ENCODE measurements at places on chromosomes 1 and 21. TPM values are rescaled to one million over a fixed set of nuclear protein-coding genes. Genes with fewer than 3 reads are reported as not detected.

GRCh38 chr1:22184892-22185612 lies 42.2 kb upstream of the WNT4 start:
- H3K27ac ChIP-seq = no peak overlapping the region
- no peaks in the 10 kb centered on the region for H3K36me3 ChIP-seq
- no peak overlapping the region for H3K4me3 ChIP-seq
- peak; percentile 92 for DNase-seq
- no peaks in the 10 kb centered on the region for H3K27me3 ChIP-seq

DNA sequence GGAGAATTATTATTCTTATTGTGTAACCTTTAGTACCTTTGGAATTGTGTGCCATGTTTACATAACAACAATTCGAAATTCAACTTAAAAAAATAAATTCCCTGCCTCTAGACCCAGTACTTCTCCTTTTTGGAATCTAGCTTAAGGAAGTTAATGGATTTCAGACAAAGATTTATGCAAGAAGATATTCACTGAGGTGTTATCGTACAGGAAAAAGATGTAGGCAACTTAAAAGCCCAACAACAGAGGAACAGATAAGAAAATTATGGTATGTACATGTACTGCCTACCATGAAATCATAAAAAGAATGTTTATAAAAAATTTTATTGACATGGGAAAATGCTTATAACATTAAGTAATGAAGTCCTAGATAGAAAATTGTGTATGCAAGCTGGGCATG lies 18.2 kb upstream of the STMN1 start:
- H3K27ac ChIP-seq = no peak overlapping the region
- DNase-seq = no peak
- no peaks in the 10 kb centered on the region for H3K27me3 ChIP-seq
- H3K4me3 ChIP-seq = no peak overlapping the region
- H3K36me3 ChIP-seq = no peaks in the 10 kb centered on the region

Gene NRIP1
- 60.4 TPM for total RNA-seq

- no peaks in the 10 kb centered on the region for H3K36me3 ChIP-seq
- H3K27me3 ChIP-seq = no peaks in the 10 kb centered on the region
- H3K27ac ChIP-seq = no peak overlapping the region
- no peak for DNase-seq
- no peak overlapping the region for H3K4me3 ChIP-seq
- no peaks in the 10 kb centered on the region for H3K4me1 ChIP-seq
Observed at GRCh38 chr1:162253790-162254189, 122.9 kb downstream of the SPATA46 start.

Gene FMO2
- 22.3 TPM for total RNA-seq

DNA sequence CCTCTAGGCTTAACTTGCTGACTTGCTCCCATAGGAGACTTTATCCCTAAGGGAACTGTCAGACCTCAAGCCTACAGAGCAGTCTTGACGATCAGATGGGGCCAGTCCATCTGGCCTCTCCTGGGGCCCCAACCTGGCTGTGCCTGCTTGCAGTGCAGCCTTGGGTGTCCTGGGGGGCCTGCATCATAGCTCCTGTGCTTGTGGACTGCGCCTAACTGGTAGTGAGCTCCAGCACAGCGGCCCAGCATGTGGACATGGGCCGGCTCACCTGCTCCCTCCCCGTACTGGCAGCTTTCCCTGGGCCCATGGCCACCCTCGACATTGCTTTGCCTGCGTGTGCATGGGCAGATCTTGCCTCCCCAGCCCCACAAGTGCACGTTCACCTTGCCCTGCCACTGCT lies 76.1 kb downstream of the INTS7 start:
- no peaks in the 10 kb centered on the region for H3K36me3 ChIP-seq
- H3K27ac ChIP-seq = no peak overlapping the region
- H3K4me1 ChIP-seq = no peaks in the 10 kb centered on the region
- no peak overlapping the region for H3K4me3 ChIP-seq

DNA sequence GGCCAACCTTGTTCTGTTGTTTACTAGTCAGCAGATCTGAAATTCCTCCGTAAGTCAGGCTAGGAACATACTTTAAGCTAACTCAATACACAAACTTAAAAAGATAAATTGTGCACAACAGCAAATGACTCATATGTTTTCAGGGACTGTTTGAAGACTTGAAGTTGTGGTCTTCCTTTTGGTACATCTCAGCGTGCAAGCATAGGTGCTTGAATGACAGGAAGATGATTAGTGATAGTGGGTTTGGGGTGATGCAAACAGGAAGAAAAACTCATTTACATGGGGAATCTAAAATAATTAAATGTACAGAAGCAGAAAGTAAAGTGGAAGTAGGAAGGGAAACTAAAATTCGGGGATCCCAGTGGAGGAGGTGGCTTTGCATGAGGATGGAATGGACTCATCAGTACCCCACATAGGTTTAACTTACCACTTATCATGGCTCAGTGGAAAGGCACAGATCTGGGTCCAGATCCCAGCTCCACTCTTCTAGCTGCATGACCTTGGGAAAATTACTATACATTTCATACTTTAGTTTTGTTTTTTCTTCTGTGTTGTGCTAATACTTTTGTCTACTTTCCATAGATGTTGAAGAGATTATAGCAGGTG lies 122.3 kb downstream of the XCL2 start:
- no peak for DNase-seq
- no peaks in the 10 kb centered on the region for H3K36me3 ChIP-seq
- H3K27me3 ChIP-seq = no peaks in the 10 kb centered on the region
- no peaks in the 10 kb centered on the region for H3K4me1 ChIP-seq
